ENCODE measurements at places on chromosomes 4 and X. TPM values are rescaled to one million over a fixed set of nuclear protein-coding genes. Genes with fewer than 3 reads are reported as not detected.

The ART3 gene
- total RNA-seq, result 1.4 TPM

The PITX2 gene
- total RNA-seq, result not detected

DNA sequence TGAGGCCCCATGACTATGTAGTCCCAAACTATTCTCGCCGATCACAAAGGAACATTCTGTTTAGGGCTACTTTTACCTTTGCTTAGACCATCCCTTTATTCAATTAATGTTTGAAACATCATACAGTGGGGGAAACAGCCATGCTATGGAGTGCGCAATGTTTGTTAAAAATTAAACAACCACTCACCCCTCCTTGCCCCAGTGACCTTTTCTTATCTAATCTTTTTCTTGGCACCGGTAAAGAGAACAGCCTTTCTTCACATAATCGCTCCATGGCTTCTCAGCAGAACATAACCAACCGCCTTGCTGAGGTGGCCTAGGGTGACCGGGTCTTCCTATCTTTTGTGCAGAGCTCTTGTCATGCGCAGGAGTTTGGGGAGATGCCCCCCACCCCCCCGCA lies 152.6 kb downstream of the VCX3A start:
- H3K27me3 ChIP-seq, result no peaks in the 10 kb centered on the region
- no peak overlapping the region for H3K27ac ChIP-seq
- no peaks in the 10 kb centered on the region for H3K4me1 ChIP-seq
- H3K36me3 ChIP-seq, result no peaks in the 10 kb centered on the region
- H3K4me3 ChIP-seq, result no peak overlapping the region

The LIMCH1 gene
- total RNA-seq, result 35.4 TPM

DNA sequence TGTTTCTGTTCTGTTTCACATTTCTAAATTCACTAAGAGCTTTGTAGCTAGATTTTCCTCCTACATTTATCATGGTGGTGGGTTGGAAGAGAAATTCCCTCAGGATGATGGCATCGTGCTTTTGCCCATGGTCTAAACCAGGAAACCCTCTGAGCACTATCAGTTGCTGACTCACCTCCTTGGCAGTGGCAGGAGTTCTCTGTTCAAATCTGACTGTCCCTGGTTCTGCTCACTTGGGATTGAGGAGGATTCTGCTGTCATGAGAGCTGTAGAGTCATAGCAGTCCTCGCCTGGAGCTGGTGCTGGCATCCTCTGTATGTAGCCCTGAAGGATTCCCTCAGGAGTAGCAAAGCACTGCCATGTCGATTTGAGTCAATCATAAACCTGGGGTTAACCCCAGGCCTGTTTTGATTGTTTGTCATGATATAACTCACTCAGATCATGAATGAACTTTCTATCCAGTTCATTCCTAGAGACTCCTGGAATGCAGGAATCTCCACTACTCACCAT lies 9.4 kb downstream of the TEX13A start:
- no peaks in the 10 kb centered on the region for H3K27me3 ChIP-seq
- DNase-seq, result no peak
- no peak overlapping the region for H3K4me3 ChIP-seq
- no peaks in the 10 kb centered on the region for H3K36me3 ChIP-seq
- no peaks in the 10 kb centered on the region for H3K4me1 ChIP-seq

- no peaks in the 10 kb centered on the region for H3K36me3 ChIP-seq
- DNase-seq, result no peak
- no peaks in the 10 kb centered on the region for H3K27me3 ChIP-seq
- H3K4me1 ChIP-seq, result no peaks in the 10 kb centered on the region
- no peak overlapping the region for H3K27ac ChIP-seq
- no peak overlapping the region for H3K4me3 ChIP-seq
These were observed 155.2 kb upstream of the SPIN4 start for GRCh38 chrX:63506320-63506719.

DNA sequence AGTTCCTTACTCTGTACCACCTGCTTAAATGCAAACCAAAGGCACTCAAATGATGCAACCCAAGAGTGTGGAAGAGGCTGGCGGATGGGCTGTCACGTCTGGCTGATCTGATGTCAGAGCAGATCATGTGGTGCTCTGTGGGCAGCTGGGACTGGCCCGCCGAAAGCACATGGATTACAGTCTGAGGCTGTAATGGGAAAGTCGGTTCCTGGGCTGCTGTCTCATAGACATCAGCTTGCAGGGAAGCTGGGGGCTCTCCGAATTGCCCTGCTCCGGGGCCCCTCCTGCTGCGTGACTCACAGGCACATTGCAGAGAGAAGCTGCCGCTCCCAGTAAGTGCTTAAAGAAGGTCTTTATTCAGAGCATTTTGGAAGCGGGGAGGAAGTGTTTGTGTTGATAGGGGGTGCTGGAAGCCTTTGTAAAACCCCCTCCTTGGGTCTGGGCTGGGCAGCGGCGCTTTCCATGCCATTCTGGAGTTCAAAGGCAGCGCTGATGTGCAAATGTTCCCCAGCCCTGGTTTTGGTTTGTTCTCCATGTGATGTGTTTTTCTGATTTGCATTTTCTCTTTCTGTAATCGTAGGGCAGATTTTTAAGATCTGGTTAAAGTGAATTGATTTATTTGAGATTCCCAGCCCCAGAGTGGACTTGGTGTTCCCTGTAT lies 181.1 kb downstream of the LARP7 start:
- peak overlapping the region; percentile 33 for H3K4me3 ChIP-seq
- H3K4me1 ChIP-seq, result no peaks in the 10 kb centered on the region
- peak; percentile 72 for DNase-seq
- no peaks in the 10 kb centered on the region for H3K27me3 ChIP-seq

The MAGEB1 gene
- total RNA-seq, result not detected

GRCh38 chr4:10015140-10015753 lies 6.0 kb downstream of the SLC2A9 start:
- H3K27ac ChIP-seq, result no peak overlapping the region
- no peak overlapping the region for H3K4me3 ChIP-seq
- no peak for DNase-seq

GRCh38 chr4:141860974-141861373 lies 224.6 kb downstream of the IL15 start:
- H3K4me3 ChIP-seq, result no peak overlapping the region
- H3K27ac ChIP-seq, result no peak overlapping the region
- no peak for DNase-seq

GRCh38 chr4:109169170-109169569 lies 133.3 kb downstream of the COL25A1 start:
- no peaks in the 10 kb centered on the region for H3K36me3 ChIP-seq
- no peaks in the 10 kb centered on the region for H3K27me3 ChIP-seq
- no peak overlapping the region for H3K27ac ChIP-seq
- no peak overlapping the region for H3K4me3 ChIP-seq
- H3K4me1 ChIP-seq, result no peaks in the 10 kb centered on the region

- DNase-seq, result no peak
- no peak overlapping the region for H3K4me3 ChIP-seq
- H3K4me1 ChIP-seq, result no peaks in the 10 kb centered on the region
- no peaks in the 10 kb centered on the region for H3K27me3 ChIP-seq
- no peaks in the 10 kb centered on the region for H3K36me3 ChIP-seq
These were observed 19.2 kb upstream of the TNIP3 start for GRCh38 chr4:121183361-121183760.

GRCh38 chr4:8917868-8918783 lies 46.5 kb upstream of the HMX1 start:
- DNase-seq, result no peak
- peaks cover 5% of the 10 kb centered on the region for H3K27me3 ChIP-seq
- no peak overlapping the region for H3K4me3 ChIP-seq
- no peak overlapping the region for H3K27ac ChIP-seq

DNA sequence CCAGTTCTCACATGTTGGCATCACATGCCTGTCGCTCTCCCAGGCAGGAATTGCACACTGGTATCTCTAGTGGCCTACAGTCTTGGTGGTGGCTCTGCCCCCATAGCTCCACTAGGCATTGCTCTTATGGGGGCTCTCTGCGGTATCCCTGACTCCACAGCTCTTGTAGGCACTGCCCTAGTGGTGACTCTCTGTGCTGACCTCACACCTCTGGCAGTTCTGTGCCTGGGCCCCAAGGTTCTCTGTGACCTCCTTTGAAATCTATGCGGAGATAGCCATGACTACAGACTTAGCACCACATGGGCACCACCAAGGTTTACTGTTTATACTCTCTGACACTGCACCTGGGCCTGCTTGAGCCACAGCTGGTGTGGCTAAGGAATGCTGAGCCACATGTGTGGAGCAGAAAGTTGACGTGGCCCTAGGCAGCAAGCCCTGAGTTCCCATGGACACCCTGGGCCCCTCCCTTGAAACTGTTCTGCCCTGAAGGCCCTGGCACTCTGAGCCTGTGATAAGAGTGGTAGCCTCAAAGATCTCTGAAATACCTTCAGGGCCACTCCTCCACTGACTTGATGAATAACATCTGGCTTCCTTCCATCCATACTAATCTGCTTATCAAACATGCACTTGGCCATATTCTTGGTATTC lies 8.0 kb downstream of the SLC9B1 start:
- no peaks in the 10 kb centered on the region for H3K27me3 ChIP-seq
- H3K4me3 ChIP-seq, result no peak overlapping the region
- DNase-seq, result peak; percentile 24
- H3K4me1 ChIP-seq, result no peaks in the 10 kb centered on the region
- H3K36me3 ChIP-seq, result no peaks in the 10 kb centered on the region

The SOWAHD gene
- total RNA-seq, result not detected

DNA sequence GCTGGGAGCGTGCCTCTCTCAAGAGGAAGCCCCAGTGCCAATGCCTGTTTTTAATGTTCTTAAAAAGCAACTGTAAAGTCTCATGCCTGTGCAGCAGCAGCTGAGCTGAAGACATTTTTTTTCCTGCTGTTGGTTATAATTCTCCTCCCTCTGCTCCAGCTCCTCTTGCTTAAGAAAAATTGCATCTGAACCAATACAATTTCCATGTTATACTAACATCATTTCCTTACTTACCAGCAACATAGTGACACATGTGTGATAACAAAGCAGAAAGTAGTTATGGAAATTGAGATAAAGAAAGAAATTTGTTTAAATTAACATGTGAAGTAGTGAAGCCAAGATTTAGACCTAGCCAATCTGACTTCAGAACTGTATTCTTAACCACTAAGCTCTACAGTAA lies 101.4 kb downstream of the TBC1D19 start:
- H3K4me1 ChIP-seq, result no peaks in the 10 kb centered on the region
- H3K4me3 ChIP-seq, result no peak overlapping the region
- no peaks in the 10 kb centered on the region for H3K27me3 ChIP-seq
- no peak for DNase-seq
- no peak overlapping the region for H3K27ac ChIP-seq
- no peaks in the 10 kb centered on the region for H3K36me3 ChIP-seq

DNA sequence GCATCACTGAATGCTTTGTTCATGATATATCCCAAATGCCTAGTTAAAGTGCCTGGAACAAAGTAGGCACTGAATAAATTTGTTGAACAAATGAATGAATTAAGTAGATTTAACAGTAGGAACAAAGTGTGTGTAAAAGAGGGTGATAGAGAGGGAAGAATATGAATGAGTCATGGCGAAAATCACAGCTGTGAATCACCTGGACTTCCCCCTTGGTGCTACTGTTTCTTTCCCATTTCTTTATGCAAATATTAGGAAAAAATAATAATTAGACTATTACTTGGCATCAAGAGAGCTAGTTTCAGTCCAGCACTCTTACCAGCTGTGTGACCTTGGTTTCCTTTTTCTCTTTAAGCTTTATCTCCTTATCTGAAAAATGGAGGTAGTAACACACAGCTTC lies 9.2 kb downstream of the SPIN3 start:
- H3K4me1 ChIP-seq, result no peaks in the 10 kb centered on the region
- no peak overlapping the region for H3K4me3 ChIP-seq
- no peaks in the 10 kb centered on the region for H3K36me3 ChIP-seq

DNA sequence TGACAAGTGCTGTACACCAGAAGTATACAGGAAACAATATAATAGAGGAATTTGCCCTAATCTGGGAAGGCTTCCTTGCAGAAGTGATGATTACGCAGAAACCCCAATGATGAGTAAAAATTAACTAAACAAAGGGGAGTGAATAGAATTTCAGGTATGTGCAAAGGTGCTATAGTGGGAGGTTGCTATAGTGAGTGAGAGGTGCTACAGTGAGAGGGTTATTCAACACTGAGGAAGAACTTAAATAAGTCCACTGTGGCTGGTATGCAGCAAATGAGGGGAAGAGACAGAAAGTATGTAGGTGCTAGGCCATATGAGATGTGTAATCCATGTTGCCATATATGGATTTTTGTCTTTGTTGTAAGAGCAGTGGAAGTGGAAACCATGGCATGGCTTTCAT lies 69.5 kb downstream of the TRIM2 start:
- H3K27me3 ChIP-seq, result no peaks in the 10 kb centered on the region
- DNase-seq, result no peak
- H3K4me3 ChIP-seq, result no peak overlapping the region
- H3K27ac ChIP-seq, result no peak overlapping the region
- no peaks in the 10 kb centered on the region for H3K4me1 ChIP-seq

GRCh38 chrX:140507982-140508305 lies 3.1 kb upstream of the SOX3 start:
- no peak overlapping the region for H3K27ac ChIP-seq
- no peak overlapping the region for H3K4me3 ChIP-seq
- H3K27me3 ChIP-seq, result peaks cover 59% of the 10 kb centered on the region
- no peaks in the 10 kb centered on the region for H3K4me1 ChIP-seq

The RPS6KA6 gene
- 13.1 TPM for total RNA-seq

The FRG2 gene
- total RNA-seq, result not detected

- H3K36me3 ChIP-seq, result no peaks in the 10 kb centered on the region
- H3K27ac ChIP-seq, result no peak overlapping the region
- H3K4me1 ChIP-seq, result no peaks in the 10 kb centered on the region
- DNase-seq, result no peak
These were observed 66.5 kb downstream of the HTR2C start for GRCh38 chrX:114650351-114650750.

The FDCSP gene
- total RNA-seq, result not detected

DNA sequence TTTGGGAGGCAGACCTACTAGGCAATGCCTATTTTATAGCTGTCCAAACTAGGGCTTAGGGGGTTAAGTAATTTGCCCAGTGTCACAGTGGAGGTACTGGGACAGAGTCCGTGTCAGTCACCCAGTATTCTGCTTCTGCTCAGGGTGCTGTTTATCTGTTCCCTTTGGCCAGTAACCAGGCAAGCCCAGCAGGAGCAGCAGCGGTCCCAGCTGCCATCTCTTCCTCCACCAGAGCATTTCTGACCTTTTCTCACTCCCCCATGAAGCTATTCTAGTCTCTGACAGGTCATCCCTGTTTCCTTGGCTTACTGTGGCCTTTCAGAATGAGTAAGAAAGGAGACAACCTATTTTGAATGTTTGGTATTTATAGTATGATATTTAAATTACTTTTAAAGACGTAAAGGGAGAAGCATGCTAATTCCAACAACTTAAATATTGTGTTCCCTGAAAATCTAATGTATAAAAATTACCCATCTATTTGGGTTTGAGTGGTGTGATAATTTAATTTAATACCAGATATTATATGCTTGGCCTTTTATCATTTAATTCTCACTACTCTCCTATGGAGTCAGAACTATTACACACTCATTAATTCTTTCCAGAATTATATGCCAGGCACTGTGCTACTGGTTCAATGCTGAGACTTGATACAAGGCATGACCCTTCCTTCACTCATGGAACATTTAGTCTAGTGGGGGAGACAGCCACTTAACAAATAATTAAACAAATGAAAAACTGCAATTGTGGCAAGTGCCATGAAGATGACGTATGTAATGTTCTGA lies 60.6 kb downstream of the RPS6KA3 start:
- H3K27ac ChIP-seq, result no peak overlapping the region
- DNase-seq, result no peak

The KLHL13 gene
- total RNA-seq, result 42.8 TPM

The RXFP1 gene
- total RNA-seq, result 5.9 TPM

The F8A2 gene
- total RNA-seq, result not detected
